Stimulated activated CD4-positive, alpha-beta T cell treated with anti-CD3 and anti-CD28 coated beads, TNF-alpha, amount 100 ng/mL, for 24 hours (primary cell): ENCODE measurements at places on chromosomes 2 and 18.

- DNase-seq = no peak
Measured at GRCh38 chr2:167478196-167478595, 589.9 kb downstream of the XIRP2 start.

GRCh38 chr18:76715012-76715610, 107.2 kb upstream of the ZNF236 start:
- DNase-seq = no peak

DNA sequence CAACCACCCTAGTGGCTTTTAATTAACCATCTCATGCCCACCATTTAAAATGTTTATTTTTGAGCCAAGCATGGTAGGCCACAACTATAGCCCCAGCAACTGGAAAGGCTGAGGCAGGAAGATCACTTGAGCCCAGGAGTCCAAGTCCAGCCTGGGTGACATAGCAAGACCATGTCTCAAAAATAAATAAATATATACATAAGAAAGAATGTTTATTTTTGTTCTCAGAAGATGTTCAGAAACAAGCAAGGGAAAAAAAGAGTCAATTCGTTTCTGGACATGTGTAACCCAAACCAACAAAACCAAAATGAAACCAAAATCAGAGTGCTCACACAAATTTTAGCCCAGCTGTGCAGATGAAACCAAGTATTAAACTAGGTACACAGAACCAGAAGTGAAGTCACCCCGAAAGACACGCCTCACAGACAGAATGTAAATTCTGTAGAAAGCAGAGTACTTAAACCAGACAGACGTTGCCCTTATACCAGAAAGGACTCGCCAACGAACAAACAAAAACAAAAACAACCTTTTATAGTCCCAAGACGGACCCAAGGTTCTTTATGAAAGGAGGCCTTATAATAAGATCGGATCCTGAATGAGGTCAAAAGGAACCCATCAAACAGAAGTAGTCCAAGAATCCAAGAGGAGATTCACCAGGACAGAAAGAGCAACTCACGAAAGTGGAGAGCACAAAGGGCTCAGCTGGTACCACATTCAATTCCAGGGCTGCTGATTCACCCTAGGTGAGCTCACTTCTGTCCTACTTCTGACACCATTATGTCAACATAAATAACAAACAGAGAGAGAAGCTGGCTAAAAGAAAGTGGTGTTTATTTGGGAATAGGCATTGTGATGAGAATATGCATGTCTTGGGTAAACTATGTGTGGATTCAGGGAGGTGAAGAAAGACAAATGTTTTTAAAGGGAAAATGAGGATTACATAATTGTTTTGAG, 31.8 kb upstream of the MTCL1 start:
- no peak for DNase-seq

- DNase-seq = no peak
Measured at GRCh38 chr2:122238006-122238559, 482.6 kb downstream of the TSN start.

DNA sequence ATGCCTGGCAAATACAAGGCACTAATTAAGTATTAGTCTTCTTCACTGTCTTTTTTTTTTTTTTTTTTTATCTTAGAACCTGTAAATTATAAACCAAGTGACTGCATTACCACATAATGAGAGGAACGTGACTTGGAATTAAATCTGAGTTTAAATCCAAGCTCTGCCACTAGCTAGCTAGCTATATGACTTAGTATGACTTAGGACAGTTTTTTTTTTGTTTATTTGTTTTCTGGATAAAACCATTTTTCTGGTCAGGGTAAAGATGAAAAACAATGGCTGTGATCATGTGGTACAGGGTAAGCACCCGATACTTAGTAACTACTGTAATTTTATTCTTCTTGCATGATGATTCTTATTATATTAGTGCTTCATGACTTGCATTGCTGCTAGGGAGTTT, 191.8 kb upstream of the LRRTM1 start:
- DNase-seq = no peak

GRCh38 chr2:188305271-188305670, 13.6 kb downstream of the GULP1 start:
- DNase-seq = no peak

DNA sequence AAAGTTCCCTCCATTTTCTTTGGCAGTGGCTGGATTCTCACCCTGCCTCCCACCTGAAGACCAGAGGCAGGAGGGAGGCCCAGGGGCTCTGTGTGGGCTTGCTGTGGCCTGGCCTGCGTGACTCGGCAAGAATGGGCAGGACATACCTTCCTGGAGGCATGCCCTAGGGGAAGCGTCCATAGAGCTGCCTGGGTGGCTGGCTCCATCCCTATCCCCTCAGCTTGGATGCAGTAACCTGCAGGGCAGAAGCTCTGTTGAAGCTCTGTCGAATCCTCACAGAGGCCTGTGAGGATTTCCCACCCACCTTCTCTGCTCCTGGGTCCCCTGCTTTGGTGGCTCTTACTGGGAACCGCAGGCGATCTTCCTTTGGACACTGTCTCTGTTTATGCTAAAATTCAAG, 1.3 kb upstream of the PRSS56 start:
- no peak for DNase-seq

DNA sequence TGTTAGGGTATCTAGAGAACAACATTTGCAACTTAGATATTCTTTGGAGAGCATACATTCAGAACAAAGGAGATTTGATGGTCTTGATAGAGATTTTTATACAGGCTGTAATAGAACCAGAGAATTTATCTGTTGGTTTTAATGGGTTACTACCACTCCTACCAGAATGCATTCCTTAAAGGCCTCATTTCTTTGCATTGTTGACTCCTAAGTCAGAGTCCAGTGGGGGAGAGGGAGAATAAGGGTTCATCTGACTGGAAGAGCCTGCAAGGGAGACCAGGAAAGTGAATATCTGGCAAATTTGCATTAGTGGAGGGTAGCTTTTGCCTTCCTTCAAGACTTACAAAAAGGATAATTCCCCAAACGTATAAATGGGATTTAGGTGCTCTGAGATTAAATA, 29.7 kb downstream of the AGPS start:
- no peak for DNase-seq

DNA sequence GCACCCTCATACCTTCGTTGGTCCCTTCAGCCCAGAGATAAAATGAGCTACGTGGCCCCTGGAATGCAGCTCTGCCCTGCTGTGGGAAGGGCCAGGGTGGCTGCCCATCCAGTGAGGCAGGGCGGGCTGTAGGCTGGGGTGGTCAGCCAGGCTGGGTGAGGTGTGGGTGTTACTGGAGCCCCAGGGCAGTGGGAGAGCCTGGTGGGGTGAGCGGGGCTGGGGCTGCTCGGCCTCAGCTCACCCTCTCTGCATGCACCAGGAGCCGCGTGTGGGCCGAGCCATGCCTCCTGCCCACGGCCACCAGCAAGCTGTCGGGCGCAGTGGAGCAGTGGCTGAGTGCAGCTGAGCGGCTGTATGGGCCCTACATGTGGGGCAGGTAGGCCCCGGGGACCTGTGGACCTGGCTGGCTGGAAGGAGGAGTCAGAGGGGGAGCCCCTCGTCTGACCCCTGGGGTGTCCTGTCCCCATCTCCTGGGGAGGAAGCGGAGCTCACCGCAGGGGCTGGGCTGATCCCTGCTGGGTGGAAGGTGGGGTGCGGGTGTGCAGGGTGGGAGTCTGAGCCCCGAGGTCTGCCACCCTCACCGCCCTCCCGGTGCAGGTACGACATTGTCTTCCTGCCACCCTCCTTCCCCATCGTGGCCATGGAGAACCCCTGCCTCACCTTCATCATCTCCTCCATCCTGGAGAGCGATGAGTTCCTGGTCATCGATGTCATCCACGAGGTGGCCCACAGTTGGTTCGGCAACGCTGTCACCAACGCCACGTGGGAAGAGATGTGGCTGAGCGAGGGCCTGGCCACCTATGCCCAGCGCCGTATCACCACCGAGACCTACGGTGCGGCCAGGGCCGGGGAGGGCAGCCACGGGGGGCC, 5.5 kb downstream of the RNPEPL1 start:
- no peak for DNase-seq

DNA sequence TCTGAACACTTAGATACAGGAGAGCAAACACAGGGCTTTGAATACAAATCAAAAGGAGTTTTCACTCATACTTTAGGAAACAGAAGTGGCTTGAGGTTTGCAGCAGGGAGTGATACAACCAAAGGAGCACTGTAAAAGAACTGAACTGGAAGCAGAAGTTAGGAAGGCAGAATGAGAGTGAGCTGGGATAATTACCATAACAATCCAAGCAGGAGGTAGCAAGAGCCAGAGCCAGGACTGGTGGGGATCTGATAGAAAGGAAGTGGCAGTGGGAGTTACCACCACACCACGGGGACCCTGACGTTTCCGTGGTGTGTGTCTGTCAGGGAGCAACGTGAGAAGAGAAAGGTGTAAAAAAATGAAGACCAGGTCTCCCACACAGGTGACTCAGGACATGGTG, 81.3 kb upstream of the EPB41L3 start:
- DNase-seq = no peak

- DNase-seq = no peak
Measured at GRCh38 chr2:32688541-32688940, 60.7 kb downstream of the TTC27 start.
